ENCODE measurements at places on chromosomes 7 and 10.

DNA sequence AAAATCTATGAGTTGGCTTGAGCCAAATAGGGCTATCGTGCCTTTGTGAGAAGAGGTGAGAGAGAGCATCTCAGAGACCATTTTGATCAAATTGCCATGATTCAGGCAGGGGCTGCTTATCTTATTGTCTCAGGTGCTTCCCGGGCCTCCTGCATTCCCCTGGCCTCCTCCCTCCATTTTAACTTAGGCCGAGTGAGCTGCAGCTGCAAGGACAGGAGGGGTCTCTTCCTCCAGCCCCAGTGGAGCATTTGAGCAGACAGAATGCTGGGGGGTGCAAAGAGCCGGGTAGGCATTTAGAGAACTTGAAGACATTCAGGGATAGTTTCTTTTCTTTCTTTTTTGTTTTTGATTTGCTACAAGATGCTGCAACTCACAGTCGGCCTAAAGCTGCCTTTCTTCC lies 59.0 kb downstream of the BUB3 start:
- DNase-seq = no peak

GRCh38 chr7:25116621-25117020 lies 8.4 kb downstream of the CYCS start:
- DNase-seq = no peak

- DNase-seq = no peak
Observed at GRCh38 chr10:13231190-13231589, 3.0 kb downstream of the UCMA start.

DNA sequence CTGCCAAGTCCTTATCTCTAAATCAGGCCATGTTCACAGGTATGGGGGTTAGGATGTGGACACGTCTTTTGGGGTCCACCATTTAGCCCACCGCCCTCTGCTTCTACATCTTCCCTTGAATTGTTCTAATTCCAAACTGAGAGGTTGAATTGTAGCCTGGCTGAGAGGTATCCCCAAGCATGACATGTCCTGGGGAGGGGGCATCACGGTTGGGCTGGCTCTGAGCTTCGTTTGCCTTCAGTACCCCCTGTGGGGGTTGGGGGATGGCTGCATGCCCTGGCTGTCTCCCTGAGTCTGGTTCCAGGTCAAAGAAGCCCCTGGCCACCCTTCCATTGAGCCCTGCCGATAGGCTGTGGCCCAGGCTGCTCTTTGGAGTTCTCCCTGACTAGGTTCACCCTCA lies 204.6 kb downstream of the GLRX3 start:
- DNase-seq = no peak

GRCh38 chr10:112366992-112367391 lies 6.9 kb upstream of the ACSL5 start:
- DNase-seq = no peak
